T-helper 2 cell (primary cell): ENCODE measurements at places on chromosomes 4 and X.

DNA sequence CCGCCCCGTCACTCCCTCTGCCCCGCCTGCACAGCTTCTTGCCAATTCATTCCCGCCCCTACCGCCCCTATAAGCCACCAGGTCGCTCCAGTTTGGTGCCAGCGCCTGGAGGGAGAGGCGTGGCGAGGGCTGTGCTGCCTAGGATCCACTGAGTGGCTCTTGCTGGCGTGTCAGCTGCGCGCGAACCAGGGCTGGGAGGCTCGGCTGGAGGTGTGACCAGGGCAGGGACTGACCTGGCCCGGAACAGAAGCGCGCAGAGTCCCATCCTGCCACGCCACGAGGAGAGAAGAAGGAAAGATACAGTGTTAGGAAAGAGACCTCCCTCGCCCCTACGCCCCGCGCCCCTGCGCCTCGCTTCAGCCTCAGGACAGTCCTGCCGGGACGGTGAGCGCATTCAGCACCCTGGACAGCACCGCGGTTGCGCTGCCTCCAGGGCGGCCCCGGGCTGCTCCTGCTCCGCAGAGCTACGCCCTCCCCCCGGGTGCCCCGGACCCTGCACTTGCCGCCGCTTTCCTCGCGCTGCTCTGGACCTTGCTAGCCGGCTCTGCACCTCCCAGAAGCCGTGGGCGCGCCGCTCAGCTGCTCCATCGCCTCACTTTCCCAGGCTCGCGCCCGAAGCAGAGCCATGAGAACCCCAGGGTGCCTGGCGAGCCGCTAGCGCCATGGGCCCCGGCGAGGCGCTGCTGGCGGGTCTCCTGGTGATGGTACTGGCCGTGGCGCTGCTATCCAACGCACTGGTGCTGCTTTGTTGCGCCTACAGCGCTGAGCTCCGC is at the start of gene GPR78:
Gene GPR78, plus strand, starts transcription at position 72 of the 773 bp plus-strand sequence. Its CDS starts 591 bp downstream, at position 663.
- no peak for DNase-seq

DNA sequence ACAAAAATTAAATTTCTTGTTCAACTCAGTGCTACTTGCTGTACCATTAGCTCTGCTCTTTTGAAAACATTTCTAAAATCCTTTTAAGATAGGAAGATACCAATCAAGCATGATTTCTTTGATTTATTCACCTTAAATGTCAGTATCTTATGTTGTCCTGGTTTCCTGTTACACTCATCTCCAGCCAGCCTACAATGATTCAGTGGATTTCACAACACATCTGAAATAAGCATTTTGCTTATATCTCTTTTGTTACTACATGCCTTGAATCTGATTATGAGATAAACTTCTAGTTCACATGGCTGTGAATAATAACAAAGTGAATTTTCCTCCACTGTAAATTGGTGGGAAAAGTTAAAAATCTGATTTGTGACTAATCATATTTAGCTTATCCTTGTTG is 112.5 kb upstream of the BMP3 start:
- DNase-seq, result no peak

DNA sequence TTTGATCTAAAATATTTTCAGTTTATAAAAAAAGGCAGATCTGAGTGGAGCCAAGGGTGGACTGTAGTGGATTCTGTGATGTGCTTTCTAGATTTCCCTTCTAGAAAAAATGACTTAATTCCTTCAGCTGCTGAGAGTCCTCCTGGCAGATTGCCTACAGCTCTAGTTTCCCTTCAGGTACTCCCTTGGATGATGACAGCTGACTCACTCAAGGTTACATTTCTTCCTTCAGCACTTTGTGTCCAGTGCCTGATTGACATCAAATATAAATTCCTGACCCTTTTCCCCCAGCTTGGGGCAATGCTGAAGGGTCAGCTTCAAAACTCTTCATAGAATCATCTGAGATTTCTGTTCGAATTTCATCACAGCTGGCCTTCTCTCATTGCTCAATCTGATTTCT is 161.7 kb downstream of the EMCN start:
- DNase-seq, result no peak

- no peak for DNase-seq
These were observed 2.5 kb upstream of the PPP2R2C start for GRCh38 chr4:6474705-6475457.

- DNase-seq, result no peak
These were observed 11.3 kb upstream of the SMS start for GRCh38 chrX:21929209-21929608.

- no peak for DNase-seq
These were observed 30.3 kb upstream of the MAP3K15 start for GRCh38 chrX:19545651-19546050.

DNA sequence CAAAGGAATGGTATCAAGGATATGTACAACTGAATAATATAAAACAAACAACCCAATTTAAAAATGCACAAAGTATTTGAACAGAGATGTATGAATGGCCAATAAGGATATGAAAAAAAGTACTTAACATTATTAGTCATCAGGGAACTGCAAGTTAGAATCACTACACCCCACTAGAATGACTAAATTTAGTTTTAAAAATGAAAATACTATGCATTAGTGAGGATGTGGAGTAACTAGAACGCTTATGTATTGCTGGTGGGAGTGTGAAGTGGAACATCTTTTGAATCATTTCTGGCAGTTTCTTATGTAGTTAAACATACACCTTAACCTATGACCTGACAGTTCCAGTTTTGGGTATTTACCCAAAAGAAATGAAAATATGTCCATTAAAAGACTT is 13.0 kb upstream of the SLC16A2 start:
- no peak for DNase-seq

DNA sequence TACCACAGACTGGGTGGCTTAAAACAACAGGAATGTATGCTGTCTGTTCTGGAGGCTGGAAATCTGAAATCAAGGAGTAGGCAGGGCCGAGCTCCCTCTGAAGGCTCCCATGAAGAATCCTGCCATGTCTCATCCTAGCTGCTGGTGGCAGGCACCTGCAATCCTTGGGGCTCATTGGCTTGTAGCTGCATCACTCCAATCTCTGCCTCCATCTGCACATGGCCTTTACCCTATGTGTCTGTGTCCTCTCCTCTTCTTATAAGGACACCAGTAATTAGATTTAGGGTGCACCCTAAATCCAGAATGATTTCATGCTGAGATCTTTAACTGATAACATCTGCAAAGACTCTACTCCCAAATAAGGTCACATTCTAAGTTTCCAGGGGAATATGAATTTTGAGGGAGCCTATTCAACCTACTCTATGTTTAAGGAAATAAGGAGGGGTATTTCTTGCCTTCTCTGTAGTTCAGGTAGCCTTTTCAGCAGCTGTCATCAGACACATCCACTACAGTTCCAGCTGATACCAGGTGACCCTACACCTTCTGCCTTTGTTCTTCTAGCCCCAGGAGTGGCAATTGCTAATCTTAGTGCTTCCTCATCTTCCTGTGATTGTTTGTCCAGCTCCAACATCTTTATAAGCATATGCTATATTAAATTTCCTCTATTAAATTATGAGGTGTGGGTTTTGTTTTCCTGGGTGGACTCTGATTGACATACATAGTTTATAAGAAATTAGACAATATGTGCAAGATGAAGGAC is 295.1 kb upstream of the TAPT1 start:
- no peak for DNase-seq

DNA sequence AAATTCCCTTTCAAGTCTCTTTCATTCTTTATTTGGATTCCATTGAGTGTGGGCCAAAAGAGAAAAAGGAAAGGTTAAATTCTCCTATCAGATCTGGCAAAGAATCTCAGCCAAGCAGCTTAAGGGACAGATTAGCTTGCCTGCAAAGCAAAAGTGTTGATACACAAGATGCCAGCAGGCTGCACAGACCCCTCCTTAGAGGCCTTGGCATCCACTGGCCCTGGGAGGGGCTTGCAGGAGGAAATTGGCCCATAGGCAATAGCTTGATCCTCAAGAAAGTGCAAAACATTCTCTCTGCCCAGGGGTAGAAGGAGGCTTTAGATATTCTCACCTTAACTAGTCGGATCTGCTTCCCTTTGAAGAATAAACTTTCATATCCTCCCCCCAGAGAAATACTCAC is 300.4 kb upstream of the CPEB2 start:
- DNase-seq, result no peak

- DNase-seq, result no peak
These were observed 46.0 kb upstream of the GUCY1A1 start for GRCh38 chr4:155620637-155621036.

DNA sequence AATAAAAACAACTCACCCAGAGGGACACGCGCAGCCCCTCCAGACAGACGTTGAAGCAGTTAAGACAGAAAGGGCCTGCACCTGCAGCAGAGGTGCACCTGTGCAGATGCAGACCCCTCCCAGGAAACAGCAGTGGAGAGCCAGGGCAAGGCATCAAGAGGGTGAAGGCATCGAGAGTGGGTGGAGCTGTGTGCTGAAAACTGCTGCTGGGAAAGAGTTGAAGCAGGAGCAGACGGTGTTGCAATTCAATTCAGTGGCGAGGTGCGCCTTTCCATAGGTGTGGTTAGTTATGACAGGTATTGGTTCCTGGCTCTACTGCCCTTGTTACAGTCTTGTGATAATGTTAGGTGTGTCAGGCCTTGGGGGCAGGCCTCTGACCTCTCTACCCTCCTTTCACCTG is 16.7 kb downstream of the LETM1 start:
- DNase-seq, result no peak

GRCh38 chr4:163495900-163496299 is 1.4 kb downstream of the TMA16 start:
- DNase-seq, result no peak

GRCh38 chrX:46698691-46699090 is 60.2 kb downstream of the SLC9A7 start:
- DNase-seq, result no peak

DNA sequence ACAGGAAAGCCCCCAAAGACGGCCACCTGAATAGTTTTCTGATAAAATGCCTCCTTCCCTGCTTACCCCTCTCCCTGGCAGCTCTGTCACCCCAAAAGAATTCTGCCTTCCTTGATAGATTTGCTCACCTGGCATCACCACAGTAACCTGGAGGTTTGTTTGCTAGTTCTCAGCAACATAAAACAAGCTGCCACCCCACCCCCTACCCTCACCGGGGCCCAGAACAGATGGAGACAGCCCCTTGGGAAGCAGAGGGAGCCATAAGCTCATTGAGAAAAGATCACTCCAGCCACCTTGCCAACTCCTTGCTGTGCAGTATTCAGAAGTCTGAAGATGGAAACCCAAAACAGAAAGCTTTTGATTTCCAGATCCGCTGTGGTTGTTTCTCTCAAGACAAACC is 108.6 kb downstream of the DHX15 start:
- DNase-seq, result no peak

GRCh38 chr4:122700178-122700725 is 32.3 kb upstream of the BBS12 start:
- no peak for DNase-seq

DNA sequence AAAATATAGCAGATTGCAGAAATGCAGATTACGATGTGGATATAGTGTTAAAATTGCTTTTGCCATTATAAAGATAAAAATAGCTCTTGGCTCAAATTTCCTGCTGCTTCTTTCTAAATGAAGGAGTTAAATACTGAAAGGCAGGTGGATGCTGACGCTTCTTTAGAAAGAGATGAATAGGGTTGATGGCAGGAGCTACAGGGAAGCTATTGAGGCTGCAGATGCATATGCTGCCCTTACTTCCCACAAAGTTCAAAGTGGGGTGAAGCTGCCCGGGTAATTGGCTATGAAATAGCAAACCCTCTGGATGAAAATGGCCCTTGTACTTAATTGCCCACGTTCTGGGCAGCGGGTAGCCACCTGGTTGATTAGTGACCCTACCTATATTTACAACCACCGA is 379.5 kb downstream of the ZIC3 start:
- DNase-seq, result no peak

DNA sequence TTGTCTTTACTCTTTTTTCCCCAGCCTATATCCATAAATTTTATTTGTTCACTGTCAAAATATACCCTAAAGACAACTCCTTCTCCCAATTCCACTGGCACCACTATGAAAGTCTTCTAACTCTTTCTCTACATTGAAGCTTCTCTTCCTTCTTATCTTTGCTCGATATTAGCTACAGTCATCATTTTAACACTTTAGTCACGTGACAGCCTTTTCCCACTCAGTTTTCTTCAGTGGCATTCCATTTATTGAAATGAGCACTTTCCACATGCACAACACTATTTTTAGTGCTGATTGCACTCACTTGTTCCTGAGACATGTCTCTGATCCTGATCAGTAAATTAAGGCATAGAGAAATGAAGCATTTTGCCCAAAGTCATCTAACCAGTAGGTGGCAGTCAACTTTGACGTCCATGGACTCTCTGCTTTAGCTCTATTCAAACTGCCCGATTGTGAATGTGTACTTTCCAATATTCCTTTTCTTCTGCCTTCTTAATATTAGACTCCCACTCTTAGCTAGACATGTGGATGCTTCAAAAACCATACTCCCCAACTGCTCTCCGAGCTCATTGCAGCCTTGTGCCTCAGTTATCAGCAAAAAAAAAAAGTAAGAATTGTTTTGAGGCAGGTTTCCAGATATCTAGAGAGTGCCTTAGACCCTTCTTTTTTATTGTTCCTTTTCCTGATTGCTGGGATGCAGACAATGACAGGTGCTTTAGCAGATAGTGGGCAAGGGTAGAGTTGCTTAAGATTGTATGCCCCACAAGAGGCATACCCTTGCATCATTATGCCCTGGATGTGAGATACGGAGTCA is 394.4 kb upstream of the ADGRL3 start:
- DNase-seq, result no peak

- no peak for DNase-seq
These were observed 33.5 kb downstream of the TAF7L start for GRCh38 chrX:101257448-101258258.

DNA sequence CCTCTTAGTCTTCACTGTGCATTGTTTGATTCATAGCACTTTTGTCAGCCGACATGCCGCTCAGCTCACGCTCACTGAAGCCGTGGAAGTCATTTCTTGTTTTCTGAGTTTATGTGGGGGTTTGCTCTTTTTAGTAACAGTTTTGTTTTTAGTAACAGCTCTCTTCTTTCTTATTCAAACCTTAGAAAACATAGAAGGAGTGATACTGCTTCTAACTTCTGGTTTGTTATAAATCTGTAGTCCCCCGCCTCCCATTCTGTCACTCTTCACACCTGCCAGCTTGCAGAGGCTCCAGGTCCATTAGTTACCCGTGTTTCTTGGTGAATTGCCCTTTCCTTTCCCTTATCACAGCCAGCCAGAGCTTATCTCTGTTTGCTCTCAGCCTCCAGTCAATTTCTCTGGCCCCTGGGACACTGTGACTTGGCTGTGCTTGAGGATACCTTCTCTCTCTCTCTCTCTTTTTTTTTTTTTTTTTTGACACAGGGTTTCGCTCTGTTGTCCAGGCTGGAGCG is 50.5 kb downstream of the GRK4 start:
- DNase-seq, result no peak

DNA sequence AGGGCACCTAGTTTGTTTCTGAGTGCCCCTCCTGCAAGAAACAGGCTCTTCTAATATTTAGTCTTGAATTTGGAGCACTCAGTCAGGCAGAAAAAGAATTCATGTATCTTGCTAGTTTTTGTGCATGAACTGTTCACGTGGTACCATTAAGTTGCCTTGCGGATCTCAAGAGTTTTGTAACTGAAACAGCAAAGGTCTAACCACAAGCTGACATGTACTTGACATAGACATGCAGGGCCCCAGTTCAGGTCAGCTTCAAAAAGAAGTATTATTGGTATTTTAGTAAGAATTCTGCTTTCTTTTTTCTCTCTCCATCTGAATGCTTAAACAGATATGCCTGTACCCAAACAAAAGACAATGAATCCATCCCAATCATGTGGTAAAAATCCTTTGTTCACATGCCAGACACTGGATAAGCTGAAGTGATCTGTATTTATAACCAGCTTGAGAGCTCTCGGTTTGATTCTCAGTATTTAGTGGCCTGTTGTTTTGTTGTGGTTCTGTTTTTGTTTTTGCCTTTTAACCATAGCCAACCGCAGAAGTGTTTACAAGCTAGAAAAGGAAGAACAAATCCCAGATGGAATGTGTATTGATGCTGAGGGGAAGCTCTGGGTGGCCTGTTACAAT is 13.0 kb downstream of the RGN start:
- no peak for DNase-seq
